Activated CD8-positive, alpha-beta memory T cell treated with anti-CD3 and anti-CD28 coated beads, Interleukin-2, amount 10 ng/mL, durations not matched to agents 7 days and 5 days (primary cell): ENCODE measurements at places on chromosomes 5 and 9. TPM values are rescaled to one million over a fixed set of nuclear protein-coding genes. Genes with fewer than 3 reads are reported as not detected.

Gene CDO1
- not detected for total RNA-seq

Gene RHOBTB3
- total RNA-seq = 0.55 TPM

Gene EDIL3
- not detected for total RNA-seq

Gene SLC6A3
- 0.23 TPM for total RNA-seq

Gene LCNL1
- not detected for total RNA-seq

Gene MOB3B
- total RNA-seq = 0.70 TPM

Gene IFNK
- not detected for total RNA-seq

Gene CCNH
- total RNA-seq = 62.4 TPM

Gene SPATA6L
- total RNA-seq = 0.73 TPM

Gene RASEF
- total RNA-seq = not detected

- H3K36me3 ChIP-seq = peaks cover 17% of the 10 kb centered on the region
- no peak for DNase-seq
- H3K4me1 ChIP-seq = peaks cover 34% of the 10 kb centered on the region
Measured at GRCh38 chr5:40798801-40799210, 632 bp upstream of the PRKAA1 start.

- DNase-seq = peak; percentile 62
- H3K4me1 ChIP-seq = peaks cover 34% of the 10 kb centered on the region
- no peak overlapping the region for H3K4me3 ChIP-seq
- H3K36me3 ChIP-seq = peaks cover 12% of the 10 kb centered on the region
- H3K27ac ChIP-seq = no peak overlapping the region
Measured at GRCh38 chr5:10600626-10601245, 36.9 kb downstream of the ANKRD33B start.

DNA sequence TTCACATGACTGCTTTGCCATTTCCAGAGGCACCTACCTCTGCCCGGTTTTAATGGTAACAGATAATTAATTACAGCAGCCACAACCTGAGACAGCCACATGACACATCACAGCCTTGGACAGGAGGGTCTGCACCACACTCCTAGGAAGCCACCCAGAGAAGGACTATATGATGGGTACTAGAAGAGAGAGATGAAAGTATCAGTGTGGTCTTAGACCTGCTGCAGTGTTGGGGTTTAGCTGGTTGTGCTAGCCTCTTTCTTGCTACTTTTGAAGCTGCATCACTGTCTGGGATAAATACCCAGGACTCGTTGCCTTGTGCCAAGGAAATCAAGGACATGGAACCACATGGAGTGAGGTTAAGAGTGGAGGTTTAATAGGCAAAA is 266.4 kb downstream of the ICE1 start:
- H3K36me3 ChIP-seq = no peaks in the 10 kb centered on the region
- H3K4me3 ChIP-seq = no peak overlapping the region
- no peak for DNase-seq
- no peak overlapping the region for H3K27ac ChIP-seq
- peaks cover 13% of the 10 kb centered on the region for H3K27me3 ChIP-seq

DNA sequence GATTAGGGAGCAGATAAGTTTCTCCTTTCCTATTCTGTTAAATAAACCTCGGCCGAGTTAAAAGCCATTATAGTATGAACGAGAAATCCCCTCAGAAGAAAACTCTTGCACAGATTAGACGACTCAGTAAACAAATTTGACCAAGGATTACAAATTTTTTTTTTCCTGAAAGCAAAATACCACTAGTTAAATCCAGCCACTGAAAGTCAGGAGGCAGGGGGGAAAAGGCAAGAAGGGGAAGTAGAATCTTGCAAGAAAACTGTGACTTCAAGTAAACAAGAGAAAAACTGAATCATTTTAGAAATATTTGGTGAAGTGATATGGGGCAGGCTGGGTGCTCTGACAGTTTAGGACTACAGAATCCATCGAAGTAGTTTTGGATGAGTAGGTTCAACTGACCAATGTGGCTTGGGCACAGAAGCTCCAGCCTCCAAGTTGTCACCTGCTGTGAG is 251.0 kb downstream of the DENND1A start:
- H3K4me3 ChIP-seq = no peak overlapping the region
- peaks cover 1% of the 10 kb centered on the region for H3K36me3 ChIP-seq
- H3K27me3 ChIP-seq = no peaks in the 10 kb centered on the region
- H3K4me1 ChIP-seq = peaks cover 13% of the 10 kb centered on the region
- H3K27ac ChIP-seq = no peak overlapping the region

- no peaks in the 10 kb centered on the region for H3K4me1 ChIP-seq
- H3K4me3 ChIP-seq = no peak overlapping the region
- H3K36me3 ChIP-seq = no peaks in the 10 kb centered on the region
- DNase-seq = no peak
- no peak overlapping the region for H3K27ac ChIP-seq
Measured at GRCh38 chr5:173691931-173692330, 75.5 kb upstream of the BOD1 start.

- peak; percentile 39 for DNase-seq
- no peaks in the 10 kb centered on the region for H3K27me3 ChIP-seq
- peaks cover 31% of the 10 kb centered on the region for H3K4me1 ChIP-seq
Measured at GRCh38 chr5:616484-617039, 4.4 kb downstream of the CEP72 start.

GRCh38 chr5:153919161-153919560 is 119.5 kb downstream of the FAM114A2 start:
- H3K27me3 ChIP-seq = peaks cover 11% of the 10 kb centered on the region
- H3K27ac ChIP-seq = no peak overlapping the region

DNA sequence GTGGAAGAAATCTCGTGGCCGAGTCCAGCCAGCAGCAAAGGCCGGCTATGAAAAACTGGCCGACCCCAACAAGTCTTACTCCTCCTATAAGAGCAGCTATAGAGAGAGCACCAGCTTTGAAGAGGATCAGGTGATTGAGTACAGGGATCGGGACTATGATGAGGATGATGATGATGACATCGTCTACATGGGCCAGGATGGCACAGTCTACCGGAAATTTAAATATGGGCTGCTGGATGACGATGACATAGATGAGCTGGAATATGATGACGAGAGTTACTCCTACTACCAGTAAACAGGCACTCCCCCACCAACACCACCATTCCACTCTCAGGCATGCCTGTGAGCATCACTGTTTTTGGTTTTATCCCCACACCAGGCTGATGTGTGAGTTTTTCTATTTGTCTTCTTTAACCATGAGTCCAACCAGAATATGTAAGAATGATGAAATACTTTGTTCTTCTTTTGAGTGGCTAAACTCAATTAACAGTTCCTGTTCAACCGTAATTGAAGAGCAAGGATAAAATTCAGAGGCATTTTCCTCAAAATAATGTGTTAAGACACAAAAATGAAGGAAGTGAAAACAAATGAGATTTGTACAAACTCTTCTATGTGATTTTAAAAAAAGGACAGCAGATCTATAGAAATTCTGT is 35.5 kb downstream of the RFK start:
- H3K4me1 ChIP-seq = no peaks in the 10 kb centered on the region
- H3K27ac ChIP-seq = no peak overlapping the region
- DNase-seq = no peak

GRCh38 chr5:143041461-143041860 is 271.3 kb downstream of the ARHGAP26 start:
- H3K36me3 ChIP-seq = peaks cover 53% of the 10 kb centered on the region
- H3K27me3 ChIP-seq = no peaks in the 10 kb centered on the region
- H3K4me3 ChIP-seq = no peak overlapping the region
- H3K4me1 ChIP-seq = peaks cover 23% of the 10 kb centered on the region
- no peak overlapping the region for H3K27ac ChIP-seq

- no peaks in the 10 kb centered on the region for H3K36me3 ChIP-seq
- H3K27ac ChIP-seq = no peak overlapping the region
- no peaks in the 10 kb centered on the region for H3K27me3 ChIP-seq
- no peak for DNase-seq
- H3K4me3 ChIP-seq = no peak overlapping the region
- no peaks in the 10 kb centered on the region for H3K4me1 ChIP-seq
Measured at GRCh38 chr5:117204926-117205869, 630.6 kb upstream of the SEMA6A start.

DNA sequence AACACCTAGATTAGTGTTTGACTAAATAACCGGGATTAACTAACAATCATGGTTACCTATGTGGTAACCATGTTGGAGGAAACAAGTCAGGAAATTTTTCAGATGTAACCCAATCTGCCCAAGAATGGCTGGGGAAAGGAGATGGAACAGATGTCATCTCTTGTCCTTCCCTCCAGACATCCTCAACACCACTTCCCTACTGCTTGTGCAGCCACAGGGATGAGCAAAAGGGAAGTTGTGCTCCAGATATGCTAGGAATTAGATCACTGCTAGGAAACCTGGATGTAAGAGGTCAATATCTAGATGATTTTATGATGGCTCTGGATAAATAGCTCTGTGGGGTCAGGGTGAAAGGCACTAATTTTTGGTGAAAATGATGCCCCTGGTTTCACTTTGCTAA is 61.3 kb upstream of the ELL2 start:
- H3K36me3 ChIP-seq = no peaks in the 10 kb centered on the region
- no peak overlapping the region for H3K4me3 ChIP-seq
- no peaks in the 10 kb centered on the region for H3K4me1 ChIP-seq
- no peak overlapping the region for H3K27ac ChIP-seq
- H3K27me3 ChIP-seq = no peaks in the 10 kb centered on the region
- no peak for DNase-seq

DNA sequence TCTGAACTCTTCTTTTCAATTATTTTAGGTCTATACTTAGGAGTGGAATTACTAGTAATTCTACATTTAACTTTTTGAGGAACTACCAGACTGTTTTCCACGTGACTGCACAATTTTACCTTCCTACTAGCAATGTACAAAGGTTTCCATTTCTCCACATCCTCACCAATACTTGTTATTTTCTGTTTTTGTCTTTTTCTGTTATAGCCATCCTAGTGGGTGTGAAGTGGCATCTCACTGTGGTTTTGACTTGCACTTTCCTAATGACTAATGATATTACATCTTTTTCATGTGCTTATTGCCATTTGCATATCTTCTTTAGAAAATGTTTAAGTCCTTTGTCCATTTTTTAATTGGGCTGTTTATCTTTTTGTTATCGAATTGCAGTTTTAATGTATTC is 136.9 kb upstream of the EGFLAM start:
- H3K4me1 ChIP-seq = peaks cover 3% of the 10 kb centered on the region
- H3K27me3 ChIP-seq = peaks cover 5% of the 10 kb centered on the region
- no peaks in the 10 kb centered on the region for H3K36me3 ChIP-seq
- no peak overlapping the region for H3K4me3 ChIP-seq
- DNase-seq = no peak

- DNase-seq = no peak
- H3K4me3 ChIP-seq = no peak overlapping the region
- H3K36me3 ChIP-seq = no peaks in the 10 kb centered on the region
- H3K27ac ChIP-seq = no peak overlapping the region
Measured at GRCh38 chr9:124420991-124421543, 5.8 kb upstream of the PSMB7 start.

DNA sequence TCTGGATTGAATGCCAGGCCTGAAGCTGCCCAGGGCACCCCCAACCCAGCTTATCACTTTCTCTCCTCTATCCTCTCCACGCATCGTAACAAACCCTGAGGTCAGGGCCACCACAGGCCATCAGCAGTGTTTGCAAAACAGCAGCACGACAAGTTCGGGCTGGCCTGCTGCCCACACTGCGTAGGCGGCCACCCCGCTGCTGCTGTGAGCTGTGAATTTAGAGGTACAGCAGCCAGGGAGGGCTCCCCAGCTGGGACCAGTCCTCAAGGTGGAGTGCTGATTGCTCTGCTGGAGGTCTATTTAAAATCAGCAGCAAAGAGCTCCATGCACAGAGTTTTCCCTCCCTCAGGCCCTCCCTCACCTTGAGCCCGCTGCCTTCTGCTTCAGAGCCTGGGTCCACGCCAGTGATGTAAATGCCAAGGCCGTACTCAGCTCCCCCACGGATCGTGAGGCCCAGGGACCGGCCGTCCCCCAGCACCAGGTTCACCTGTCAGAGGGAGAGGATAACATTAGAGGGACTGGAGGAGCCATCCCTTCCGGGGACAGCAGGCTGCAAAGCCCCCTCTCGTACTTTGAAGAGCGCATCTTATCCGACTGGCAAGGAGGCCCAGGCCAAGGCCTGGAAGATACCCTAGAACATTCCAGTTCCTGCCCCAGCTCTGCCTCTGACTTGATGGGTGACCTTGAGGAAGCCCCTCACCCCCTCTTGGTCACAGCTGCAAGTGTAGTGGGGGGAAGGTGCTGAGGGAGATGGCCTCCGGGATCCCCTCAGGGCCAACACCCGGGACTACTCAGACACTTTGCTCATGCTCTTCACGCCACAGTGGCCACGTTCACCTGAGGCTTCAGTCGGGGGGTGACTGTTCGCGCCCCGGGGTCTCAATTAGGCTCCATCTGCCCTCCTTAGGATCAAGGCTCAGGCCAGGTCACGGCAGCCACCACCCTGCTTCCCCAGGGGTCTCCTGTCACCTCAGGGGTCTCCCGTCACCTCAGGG is 39.1 kb downstream of the WHRN start:
- no peak overlapping the region for H3K27ac ChIP-seq
- H3K36me3 ChIP-seq = no peaks in the 10 kb centered on the region
- H3K4me3 ChIP-seq = no peak overlapping the region
- no peaks in the 10 kb centered on the region for H3K27me3 ChIP-seq
- no peak for DNase-seq

DNA sequence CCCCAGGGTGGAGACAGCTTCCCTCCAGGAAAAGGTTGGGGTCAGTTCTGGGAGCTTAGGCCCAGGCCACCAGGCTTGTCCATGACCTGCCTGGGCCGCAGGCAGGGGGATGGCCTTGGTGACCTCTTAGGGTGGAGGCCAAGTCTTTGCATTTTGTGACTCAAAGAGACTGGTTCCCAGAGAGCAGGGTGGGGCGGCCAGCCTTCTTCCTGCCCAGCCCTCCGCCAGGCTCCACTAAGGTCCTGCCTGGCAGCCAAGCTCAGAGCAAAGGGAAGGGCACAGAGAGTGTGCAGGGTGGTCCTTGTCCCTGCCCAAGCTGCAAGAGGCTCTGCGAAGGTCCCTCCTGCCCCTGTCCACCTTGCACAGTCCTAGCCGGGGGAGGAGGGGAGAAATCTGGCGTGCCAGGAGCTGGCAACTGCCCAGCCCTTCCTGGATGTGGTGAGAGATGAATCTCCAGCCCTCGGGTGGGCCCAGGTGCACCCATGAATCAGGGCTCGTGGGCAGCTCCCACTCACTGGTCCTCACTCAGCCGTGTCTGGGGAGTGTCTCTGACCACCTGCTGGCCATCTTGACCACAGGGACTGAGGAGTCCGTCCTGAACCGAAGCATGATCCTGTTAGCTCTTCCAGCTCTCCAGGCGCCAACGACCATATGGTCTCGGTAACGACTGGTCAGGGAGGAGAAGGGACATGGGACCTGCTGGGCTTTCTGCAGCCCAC is 2.3 kb upstream of the PTGDS start:
- H3K27me3 ChIP-seq = no peaks in the 10 kb centered on the region
- peaks cover 15% of the 10 kb centered on the region for H3K4me1 ChIP-seq
- DNase-seq = no peak
- no peaks in the 10 kb centered on the region for H3K36me3 ChIP-seq
- peak overlapping the region; percentile 34 for H3K27ac ChIP-seq

- no peaks in the 10 kb centered on the region for H3K36me3 ChIP-seq
- H3K4me1 ChIP-seq = no peaks in the 10 kb centered on the region
Measured at GRCh38 chr9:26439061-26439624, 453.5 kb downstream of the CAAP1 start.

- no peak overlapping the region for H3K27ac ChIP-seq
- no peak overlapping the region for H3K4me3 ChIP-seq
- peaks cover 2% of the 10 kb centered on the region for H3K4me1 ChIP-seq
- DNase-seq = no peak
- H3K36me3 ChIP-seq = no peaks in the 10 kb centered on the region
Measured at GRCh38 chr9:27771803-27772545, 198.7 kb upstream of the C9orf72 start.

- H3K4me1 ChIP-seq = no peaks in the 10 kb centered on the region
- peaks cover 4% of the 10 kb centered on the region for H3K27me3 ChIP-seq
- no peaks in the 10 kb centered on the region for H3K36me3 ChIP-seq
Measured at GRCh38 chr9:3043369-3043768, 199.5 kb upstream of the PUM3 start.
